GM04503 (cell line): ENCODE measurements at places on chromosomes 11 and 22.
A peak's percentile ranks its signal among the peaks of the same experiment; 100 is the strongest.

DNA sequence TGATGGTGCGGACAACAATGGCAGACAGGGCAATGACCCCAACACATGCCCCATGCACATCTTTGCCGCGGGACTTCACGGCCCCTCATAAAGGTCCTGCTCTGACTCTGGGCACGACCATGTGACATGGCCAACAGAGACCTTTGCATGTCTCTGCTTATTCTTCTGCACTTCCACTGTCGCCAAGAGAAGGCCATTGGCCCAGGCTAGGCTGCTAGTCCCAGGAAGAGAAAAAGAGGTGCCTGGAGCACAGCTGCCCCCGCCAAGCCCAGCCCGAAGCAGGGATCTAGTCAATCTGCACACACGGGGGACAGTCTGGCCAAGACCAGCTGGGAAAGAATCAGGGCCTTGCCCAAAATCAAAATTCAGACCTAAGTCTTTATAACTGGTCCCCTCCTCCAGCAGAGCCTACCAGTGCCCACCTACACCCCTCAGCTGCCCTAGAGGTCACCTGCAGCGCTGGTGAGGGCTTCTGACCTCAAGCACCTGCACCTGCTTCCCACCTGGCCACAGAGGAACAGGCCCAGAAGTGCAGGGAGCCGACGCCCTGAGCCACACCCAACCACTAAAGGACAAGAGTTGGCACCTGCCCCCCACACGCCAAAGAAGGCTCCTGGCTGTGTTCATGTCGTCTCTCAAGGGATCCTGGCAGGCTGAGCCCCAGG, 8.1 kb downstream of the SULT4A1 start:
- DNase-seq = no peak

GRCh38 chr11:94790661-94791180, 22.6 kb downstream of the AMOTL1 start:
- no peak for DNase-seq

GRCh38 chr22:48720662-48721394, 1106.8 kb downstream of the BRD1 start:
- DNase-seq = no peak

- DNase-seq = no peak
These were observed 26.9 kb downstream of the TPST2 start for GRCh38 chr22:26563022-26563421.

- DNase-seq = no peak
These were observed 17.8 kb downstream of the PRRG4 start for GRCh38 chr11:32847511-32847910.

- DNase-seq = peak; percentile 16
These were observed 1.1 kb upstream of the FBXO7 start for GRCh38 chr22:32473388-32473952.

DNA sequence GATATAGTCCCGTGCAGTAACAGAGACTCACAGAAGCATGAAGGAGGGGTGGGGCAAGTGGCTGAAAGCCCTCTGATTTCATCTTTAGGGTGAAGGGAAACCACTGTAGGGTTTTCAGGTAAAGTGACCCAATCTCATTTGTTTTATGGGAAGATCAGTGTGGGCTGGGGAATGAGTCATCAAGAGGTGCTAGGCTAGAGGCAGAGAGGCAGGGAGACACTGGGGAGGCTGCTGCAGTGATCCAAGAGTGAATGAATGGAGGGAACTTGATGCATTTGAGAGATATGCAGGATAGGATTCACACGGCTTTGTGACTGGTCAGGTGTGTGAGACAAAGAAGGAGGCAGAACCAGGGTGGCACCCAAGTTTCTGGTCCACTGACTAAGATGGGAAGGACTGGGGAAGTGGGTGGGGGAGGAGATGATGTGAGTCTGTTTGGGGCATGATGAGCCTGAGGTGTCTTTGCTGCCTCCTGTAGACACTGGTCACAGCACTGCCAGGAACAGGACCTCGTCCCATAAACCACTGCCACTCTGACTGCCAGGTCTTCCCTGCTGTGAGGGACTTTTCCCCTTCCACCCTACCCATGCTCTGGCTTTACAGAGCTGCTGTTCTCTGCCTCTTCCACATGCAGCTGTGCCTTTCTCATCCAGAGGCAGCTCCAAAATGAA, 239.0 kb downstream of the TENM4 start:
- no peak for DNase-seq
